ENCODE measurements at places on chromosomes 7 and 10.

- DNase-seq = no peak
Observed at GRCh38 chr7:12028508-12028907, 182.6 kb upstream of the TMEM106B start.

GRCh38 chr7:88205179-88205578, 14.7 kb downstream of the SRI start:
- DNase-seq = no peak

- DNase-seq = no peak
Observed at GRCh38 chr7:131556909-131557651, 652 bp upstream of the PODXL start.

DNA sequence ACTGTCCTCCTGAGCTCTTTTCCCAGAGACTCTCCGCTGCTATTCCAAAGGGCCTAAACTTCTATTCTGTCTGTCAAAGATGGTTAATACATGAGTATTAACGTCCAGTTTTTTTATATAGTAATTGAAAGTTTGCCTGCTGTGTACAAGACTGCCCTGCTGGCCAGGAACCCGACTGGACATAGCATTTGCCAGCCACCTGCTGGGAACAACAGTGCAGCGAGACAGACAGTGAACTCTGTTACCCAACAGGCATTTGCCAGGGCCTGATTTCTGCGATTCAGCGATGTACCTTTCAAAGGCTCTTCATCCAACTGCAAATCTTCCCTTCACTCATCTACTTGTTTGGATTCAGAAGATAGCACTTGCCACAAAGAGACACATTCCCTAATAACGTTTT, 128.8 kb upstream of the SEM1 start:
- no peak for DNase-seq

DNA sequence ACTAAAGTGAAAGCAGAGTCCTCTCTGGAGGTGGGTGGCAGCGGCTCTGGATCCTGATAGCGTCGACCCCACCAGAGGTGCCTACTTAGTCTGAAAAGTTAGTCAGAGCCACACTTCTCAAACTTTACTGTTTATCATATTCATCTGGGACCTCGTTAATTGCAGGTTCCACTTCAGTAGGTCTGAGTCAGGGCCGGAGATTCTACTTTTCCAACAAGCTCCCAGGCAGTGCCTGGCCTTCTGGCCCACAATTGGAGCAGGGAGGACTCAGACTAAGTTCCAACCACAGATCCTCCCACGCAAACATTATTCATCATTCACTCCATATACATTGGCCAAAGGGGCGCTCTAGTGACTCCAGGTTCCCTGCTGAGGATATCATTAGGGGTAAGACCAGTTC, 78.1 kb downstream of the VSTM4 start:
- DNase-seq = no peak

- DNase-seq = no peak
Observed at GRCh38 chr7:7210475-7211237, 28.3 kb downstream of the C1GALT1 start.

DNA sequence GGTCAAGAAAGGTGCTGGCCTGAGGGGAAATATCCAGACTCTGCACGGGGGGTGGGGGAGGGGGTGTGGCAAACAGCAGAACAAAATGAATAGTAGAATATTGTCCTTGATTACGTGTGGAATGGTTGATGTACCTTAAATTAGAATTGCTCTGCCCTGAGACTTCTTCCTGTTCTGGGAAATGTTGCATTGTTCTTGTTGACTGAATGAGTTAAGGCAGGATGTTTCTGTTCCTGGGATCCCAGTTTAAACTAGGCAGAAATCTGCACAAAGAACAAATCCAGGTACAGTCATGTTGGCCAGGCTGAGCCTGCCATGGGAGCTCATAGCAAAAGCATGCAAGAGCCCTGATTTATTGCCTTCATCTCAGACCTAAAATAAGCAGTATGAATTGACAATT, 558.7 kb upstream of the VSTM2A start:
- no peak for DNase-seq

DNA sequence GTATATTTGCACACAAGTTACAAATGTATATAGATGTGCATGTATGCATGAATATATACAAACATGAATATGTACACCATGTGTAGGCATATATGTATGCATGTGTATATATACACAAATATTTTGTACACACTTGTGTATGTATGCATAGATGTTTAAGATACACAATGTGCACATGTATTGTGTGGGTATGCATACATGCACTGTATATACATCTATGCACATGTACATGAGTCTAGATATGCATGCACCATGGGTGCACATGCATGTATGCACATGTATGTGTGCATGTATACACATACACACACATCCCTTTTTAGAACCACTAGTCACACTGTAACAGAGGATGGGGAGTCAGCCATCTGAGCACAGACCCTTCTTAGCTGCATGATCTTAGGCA, 249.4 kb downstream of the COBL start:
- DNase-seq = no peak

DNA sequence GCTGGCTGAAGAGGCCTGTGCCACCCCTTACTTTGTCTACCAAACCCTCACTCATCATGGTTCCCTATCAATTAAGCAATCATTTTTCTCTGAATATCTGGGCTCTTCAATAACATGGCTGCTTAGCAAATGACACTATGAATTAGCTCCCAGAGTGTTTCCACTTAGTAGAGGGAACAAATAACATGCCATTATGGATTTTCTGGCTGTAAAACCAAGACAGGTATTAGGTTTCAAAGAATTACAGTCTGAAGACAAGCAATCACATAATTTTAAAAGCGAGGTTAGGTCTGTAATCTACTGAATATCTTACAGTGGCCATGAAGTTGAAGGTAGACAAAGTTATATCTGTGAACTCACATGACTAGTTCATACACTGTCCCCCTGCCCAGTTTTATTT, 220.8 kb upstream of the PHYHIPL start:
- no peak for DNase-seq

DNA sequence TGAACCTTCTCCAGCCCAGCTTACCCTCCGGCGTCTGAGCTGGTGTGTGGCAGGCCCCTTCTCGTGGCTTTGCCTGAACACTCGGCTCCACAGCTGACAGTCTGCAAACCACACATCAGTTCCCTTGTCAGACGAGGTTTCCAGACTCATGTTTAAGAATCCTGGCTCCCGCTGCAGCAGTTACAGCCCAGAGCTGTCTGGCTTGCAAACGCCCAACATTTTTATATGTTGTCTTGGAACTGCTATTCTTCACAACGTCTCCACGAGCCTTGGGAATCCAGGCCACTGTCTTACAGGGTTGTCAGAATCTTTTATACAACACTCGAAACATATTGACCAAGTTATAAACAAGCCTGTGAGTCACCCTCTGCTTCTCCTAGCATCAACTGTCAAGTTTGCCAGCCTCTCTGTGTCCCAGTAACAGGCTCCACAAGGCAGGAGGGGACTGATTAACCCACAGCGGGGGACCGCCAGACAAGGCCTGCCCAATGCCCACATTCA, 68.1 kb downstream of the TNS3 start:
- no peak for DNase-seq

- DNase-seq = no peak
Observed at GRCh38 chr10:94288361-94289101, 74.2 kb downstream of the NOC3L start.

Measured in stimulated activated CD8-positive, alpha-beta memory T cell treated with anti-CD3 and anti-CD28 coated beads, Interleukin-4, amount 100 ng/mL, for 1 hour (primary cell).